Right ventricle myocardium inferior (tissue), 1 donor: ENCODE measurements at places on chromosomes 13 and 19. TPM values are rescaled to one million over a fixed set of nuclear protein-coding genes. Genes with fewer than 3 reads are reported as not detected.

The SERP2 gene
- 15.7 TPM for total RNA-seq

DNA sequence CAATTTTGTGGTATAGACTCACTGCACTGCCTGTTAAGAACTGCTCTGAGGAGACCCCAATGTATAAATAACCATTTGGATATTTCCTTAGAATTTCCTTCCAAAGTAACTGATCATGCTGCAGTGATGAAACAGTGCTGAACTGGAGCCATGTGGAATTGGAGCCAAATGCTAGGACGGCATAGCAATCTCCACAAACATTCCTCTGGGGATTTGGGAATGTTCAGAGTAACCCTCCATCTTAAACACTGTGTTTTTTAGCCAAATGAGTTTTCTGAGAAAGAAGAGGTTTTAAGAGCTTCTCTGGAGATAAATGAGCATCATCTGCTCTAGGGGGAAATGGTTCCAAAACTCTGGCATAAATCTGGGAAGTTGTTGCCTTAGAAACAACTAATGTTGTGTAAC is 98.2 kb downstream of the OLFM4 start:
- peak; percentile 57 for DNase-seq

The KLK14 gene
- total RNA-seq = 2.8 TPM

- DNase-seq = no peak
Measured at GRCh38 chr13:106917024-106917571, 349.2 kb upstream of the ARGLU1 start.

DNA sequence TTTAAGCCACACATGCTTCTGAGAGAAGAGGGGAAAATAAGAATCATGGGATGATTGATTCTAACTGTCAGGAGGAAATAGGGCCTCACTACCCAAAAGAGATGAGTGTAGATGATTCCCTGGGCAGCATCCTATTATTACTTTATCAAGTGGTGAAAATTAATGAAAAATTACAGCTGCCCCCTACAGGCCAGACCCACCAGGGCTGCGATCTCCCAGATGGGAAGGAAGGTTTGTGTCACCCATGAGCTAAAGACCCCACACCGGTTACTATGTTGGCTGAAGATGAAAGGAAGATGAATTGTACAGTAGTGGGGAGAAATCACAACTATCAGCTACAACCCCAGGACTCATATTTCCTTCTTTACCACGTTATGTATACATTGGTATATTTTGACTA is 49.5 kb downstream of the RFC3 start:
- no peak for DNase-seq

- no peak for DNase-seq
Measured at GRCh38 chr13:36344886-36345437, 1.2 kb downstream of the SPART start.

- DNase-seq = no peak
Measured at GRCh38 chr13:110562036-110562597, 595 bp upstream of the RAB20 start.

DNA sequence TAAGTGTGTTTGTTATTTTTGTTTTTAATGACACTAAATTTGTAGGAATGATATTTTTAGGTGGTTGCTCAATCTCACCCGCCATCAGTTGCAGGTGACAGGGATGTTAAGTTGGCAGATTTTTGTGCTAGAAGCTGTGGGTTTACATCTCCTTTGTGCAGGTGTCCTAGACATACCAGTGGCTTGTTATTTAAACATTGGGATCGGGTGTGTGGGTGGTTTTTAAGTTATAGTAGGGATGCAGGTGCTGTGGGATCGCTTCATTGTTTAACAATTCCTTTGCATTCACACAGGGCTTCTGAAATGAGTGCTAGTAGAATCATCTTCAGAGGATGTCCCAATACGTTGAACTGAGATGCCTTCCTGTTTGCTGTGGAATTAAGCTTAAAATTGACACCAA is 100.0 kb downstream of the SHISA2 start:
- no peak for DNase-seq

The BCL3 gene
- total RNA-seq = 18.3 TPM

The FCER2 gene
- total RNA-seq = 0.30 TPM

DNA sequence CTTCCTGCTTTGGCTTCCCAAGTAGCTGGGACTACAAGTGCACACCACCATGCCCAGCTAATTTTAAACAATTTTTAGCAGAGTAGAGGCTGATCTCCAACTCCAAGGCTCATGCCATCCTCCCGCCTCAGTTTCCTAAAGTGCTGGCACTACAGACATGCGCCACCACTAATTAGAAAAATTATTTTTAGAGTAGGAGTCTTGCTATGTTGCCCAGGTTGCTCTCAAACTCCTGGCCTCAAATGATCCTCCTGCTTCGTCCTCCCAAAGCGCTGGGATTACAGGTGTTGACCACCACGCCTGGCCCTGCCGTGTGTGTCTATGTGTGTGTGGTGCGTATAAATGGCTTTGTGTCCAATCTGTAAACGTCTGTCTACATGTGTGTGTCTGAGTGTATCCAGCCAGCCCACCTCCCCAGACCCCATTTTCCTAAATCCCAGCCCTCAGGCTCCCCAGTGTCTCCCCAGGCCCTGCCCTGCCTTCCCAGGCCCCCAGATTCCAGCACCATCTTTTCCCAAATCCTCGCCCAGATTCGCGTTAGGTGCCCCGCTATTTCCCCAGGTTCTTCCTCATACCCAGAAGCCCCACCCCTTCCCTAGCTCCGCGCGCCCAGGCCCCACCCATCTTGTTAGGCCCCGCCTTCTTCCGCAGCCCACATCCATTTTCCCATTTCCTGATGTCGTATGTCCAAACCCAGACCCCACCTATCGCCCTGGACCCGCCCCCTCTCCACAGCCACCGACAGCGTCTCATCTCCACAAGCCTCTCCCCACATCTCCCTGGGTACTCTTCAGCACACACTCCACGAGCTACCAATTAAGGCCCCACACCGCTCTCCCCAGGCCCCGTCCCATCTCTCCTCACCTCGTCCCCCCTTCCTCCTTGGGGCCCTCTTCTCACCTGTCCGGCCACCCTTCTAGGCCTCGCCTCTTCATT is 24.9 kb downstream of the SLC8A2 start:
- no peak for DNase-seq

The DDX39A gene
- 32.2 TPM for total RNA-seq

The CTXN1 gene
- total RNA-seq = 0.19 TPM

The ALOX5AP gene
- 13.6 TPM for total RNA-seq

DNA sequence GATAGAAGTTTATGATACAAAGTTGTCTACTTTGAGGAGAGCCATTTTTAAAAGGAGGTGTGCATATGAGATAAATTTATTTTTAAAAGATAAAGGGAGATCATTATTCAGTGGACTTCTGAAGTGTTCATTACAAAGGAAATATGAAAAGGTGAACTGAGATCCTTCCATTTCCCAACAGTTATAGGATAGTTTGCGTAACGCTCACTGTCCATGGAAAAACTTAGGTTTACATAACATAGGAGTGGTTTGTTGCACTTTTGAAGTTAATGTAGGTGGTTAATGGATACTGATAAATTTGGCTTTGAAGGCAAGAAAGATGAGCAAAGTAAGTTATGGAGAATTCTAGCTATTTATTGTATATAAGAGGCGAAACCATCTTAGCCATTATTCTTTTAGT is 92.5 kb downstream of the WDFY2 start:
- DNase-seq = no peak

DNA sequence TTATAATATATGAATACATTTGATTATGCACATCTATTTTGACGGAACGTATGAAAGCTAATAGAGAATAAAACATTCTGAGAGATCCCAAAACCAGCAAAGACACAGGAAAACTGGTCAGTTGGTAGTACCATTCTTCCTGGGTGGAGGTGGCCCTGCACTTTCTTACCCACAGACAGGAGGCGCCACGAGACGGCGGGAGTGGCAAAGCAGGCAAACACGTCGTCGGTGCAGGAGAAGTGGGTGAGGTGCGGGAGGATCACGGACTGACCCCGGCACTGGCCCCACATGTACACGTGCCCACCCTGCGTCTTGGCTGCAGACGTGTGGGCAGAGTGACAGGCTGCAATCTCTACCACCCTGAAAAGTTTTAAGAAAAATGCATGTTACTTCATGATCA is 36.1 kb downstream of the RCBTB1 start:
- DNase-seq = no peak

The PEAK3 gene
- total RNA-seq = 0.68 TPM

- DNase-seq = no peak
Measured at GRCh38 chr19:17570791-17571190, 15.3 kb downstream of the COLGALT1 start.

GRCh38 chr13:34376483-34376882 is 558.5 kb downstream of the RFC3 start:
- no peak for DNase-seq

DNA sequence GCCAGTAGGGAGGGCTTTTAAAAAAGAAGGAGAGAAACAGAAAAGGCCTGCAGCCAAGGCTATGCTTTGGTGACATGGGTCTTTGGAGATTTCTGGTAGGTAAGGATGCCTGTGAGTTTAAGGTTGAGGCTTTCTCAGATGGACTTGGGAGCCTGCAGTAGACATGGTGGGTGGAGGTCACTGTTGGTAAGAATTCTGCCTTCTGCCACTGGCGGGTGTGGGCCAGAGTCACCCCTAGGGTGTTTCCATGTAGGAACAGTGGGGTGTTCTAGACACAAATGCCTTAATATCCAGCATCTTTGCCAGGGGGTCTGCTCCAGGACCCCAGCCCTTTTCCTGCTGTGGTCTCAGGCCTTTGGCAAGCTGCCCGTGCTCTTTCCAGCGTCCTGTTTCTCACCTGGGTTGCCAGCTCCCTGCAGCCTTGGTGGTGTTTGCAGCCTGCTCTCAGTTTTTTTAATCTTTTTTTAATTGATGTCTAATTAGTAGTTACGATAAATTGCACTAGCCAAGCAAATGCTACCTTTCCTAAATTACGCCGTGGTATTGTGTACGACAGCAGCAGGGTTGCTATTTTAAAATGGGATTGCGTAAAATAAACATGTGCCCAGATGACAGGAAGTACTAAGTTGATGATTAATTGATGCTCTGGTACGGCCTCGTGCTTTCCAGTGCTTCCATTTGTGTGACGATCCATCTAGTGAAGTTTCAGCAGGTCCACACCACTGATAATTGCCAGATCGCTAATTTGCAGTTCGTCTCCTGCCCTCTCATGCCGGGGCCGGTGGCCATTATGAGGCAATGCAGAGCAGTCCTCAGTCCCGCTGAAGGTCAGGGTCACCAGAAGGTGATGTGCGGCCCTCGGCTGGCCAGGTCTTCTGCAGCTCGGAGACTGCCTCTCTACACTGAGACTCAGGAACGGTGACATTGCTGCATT is 35.3 kb upstream of the NPAS1 start:
- DNase-seq = no peak

- peak; percentile 78 for DNase-seq
Measured at GRCh38 chr13:66657165-66657881, 572.8 kb downstream of the PCDH9 start.

- no peak for DNase-seq
Measured at GRCh38 chr13:26949701-26950502, 189.3 kb upstream of the GPR12 start.

- DNase-seq = no peak
Measured at GRCh38 chr19:45595814-45596213, 6.2 kb downstream of the GPR4 start.

- DNase-seq = no peak
Measured at GRCh38 chr19:17933414-17934129, 757 bp downstream of the CCDC124 start.

DNA sequence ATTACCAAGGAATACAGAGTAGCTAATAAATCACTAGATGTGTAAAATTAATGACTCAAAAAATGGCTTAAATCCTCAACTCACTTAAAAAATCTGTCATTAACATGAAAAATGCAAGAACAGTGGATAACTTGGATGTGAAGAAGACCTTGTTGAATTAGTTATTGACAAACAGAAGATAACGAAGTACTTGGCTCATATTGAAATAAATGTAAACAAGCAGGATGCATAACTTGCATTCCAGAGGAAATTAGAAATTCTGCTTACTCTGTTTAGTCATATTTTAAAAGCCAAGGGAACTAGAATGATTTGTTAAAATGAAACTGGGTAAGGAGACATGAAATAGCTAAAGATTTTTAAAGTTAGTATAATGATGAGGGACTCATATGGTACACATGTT is 1812.2 kb downstream of the PCDH9 start:
- DNase-seq = no peak

The ZNF223 gene
- total RNA-seq = 2.4 TPM

DNA sequence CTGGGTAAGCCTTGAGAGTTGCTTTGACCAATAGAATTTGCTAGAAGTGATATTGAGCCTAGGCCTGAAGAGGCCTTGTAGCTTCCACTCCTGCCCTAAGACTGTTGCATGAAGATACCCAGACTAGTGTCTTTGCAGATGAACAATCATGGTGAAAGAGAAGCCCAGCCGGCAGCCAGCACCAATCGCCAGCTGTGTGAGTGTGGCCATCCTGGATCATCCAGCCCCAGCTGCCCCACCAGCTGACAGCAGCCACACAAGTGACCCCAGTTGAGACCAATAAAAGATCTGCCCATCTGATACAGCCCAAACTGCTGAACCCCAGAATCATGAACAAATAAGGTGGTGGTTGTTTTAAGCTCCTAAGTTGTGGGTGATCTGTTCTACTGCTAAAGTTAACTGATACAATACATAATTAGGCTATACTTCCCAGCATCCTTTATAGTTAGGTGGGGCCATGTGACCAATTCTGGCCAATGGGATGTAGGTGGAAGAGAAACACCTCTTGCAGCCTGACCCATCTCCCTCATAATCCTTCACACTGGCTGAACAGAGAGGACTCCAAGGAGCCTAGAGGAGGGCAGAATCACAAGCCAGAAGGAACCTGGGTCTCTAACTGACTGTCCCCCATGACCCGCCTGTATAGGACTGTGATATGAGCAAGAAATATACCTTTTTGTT is 9.4 kb upstream of the ZNF428 start:
- no peak for DNase-seq

DNA sequence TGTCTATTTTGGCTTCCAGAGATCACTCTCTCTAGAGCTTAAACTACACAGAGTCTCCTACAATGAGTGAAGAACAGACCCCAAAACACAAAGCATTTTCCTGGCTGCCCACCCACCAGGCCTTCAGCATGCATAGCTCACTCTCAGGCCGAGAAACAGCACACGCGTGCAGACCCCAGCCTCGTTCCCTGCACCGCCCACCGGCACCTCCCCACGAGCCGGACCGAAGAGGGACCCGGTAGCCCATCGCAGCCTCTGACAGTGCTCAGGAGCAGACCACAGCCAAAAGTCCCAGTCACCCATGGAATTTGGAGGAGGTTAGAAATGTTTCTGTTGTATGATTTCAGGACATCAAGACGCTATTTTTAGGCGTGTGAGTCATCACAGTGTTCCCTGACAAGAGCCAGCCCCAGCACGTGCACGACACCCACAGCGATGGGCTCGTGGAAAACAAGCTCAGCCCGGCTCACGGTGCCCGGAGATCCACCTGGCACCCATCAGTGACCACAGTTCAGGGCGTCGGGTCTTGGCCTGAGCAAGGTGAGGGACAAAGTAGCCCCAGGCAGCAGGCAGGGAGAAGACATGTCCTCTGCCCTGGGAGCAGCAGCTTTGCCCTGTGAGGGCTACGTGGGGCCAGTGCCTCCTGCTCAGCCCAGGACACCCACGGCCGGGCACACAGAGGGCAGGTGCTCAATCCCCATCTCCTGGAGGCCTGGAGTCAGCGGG is 50.1 kb upstream of the SPACA7 start:
- no peak for DNase-seq
